MG63 (cell line): ENCODE measurements at places on chromosomes 6 and 20. TPM values are rescaled to one million over a fixed set of nuclear protein-coding genes. Genes with fewer than 3 reads are reported as not detected.

The POLR3F gene
- total RNA-seq: 7.7 and 12.6 TPM in 2 replicates

The HLA-DOA gene
- total RNA-seq: not detected in 2 replicates

The IPCEF1 gene
- not detected in 2 replicates for total RNA-seq

The GSTA4 gene
- 15.3 and 28.5 TPM in 2 replicates for total RNA-seq

The RIMS1 gene
- total RNA-seq: 9.6 and 17.4 TPM in 2 replicates

The GPX6 gene
- total RNA-seq: not detected in 2 replicates

The SLC44A4 gene
- not detected in 2 replicates for total RNA-seq

The CST11 gene
- not detected in 2 replicates for total RNA-seq

The PKHD1 gene
- total RNA-seq: 0.22 TPM in 1 of 2 replicates, not detected in the other

The BLOC1S5 gene
- total RNA-seq: 6.2 and 11.1 TPM in 2 replicates

The ZBTB46 gene
- total RNA-seq: 5.5 and 15.9 TPM in 2 replicates

The C6orf62 gene
- total RNA-seq: 59.1 and 89.8 TPM in 2 replicates

The COL11A2 gene
- 0.99 and 2.6 TPM in 2 replicates for total RNA-seq

- no peak for DNase-seq
Observed at GRCh38 chr20:22984008-22984407, 51.1 kb upstream of the SSTR4 start.

- peak; percentile 84 for DNase-seq
Observed at GRCh38 chr6:134295953-134296553, 21.9 kb downstream of the SGK1 start.

GRCh38 chr6:29649701-29650673 is 6.9 kb upstream of the MOG start:
- peak; percentile 87 for DNase-seq

- no peak for DNase-seq
Observed at GRCh38 chr6:138509371-138509770, 10.1 kb upstream of the NHSL1 start.

GRCh38 chr20:54165014-54165413 is 8.8 kb downstream of the CYP24A1 start:
- no peak for DNase-seq

- DNase-seq: no peak
Observed at GRCh38 chr20:57175397-57176010, 90.9 kb downstream of the BMP7 start.

DNA sequence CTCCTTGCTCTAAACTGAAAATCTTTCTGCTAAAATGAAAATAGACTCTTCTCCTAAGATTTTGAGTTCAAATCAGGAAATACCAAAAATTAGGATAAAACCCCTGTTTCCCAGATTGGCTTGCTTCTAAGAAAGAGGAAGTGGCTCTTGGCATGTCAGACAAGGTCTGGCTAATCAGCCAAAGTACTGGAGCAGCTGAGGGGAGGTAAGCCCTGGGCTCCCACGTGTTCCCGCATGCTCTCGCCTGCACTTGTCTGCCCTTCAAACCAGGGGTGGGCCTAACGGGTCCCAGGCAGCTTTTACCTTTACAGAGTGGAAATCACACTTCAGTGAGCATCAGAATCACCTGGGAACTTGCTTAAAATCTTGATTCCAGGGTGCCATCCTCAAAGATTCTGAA is 43.2 kb upstream of the GABRR1 start:
- DNase-seq: no peak

- no peak for DNase-seq
Observed at GRCh38 chr20:39534846-39535245, 572.7 kb downstream of the DHX35 start.

- DNase-seq: no peak
Observed at GRCh38 chr6:170269151-170269845, 21.6 kb downstream of the DLL1 start.

DNA sequence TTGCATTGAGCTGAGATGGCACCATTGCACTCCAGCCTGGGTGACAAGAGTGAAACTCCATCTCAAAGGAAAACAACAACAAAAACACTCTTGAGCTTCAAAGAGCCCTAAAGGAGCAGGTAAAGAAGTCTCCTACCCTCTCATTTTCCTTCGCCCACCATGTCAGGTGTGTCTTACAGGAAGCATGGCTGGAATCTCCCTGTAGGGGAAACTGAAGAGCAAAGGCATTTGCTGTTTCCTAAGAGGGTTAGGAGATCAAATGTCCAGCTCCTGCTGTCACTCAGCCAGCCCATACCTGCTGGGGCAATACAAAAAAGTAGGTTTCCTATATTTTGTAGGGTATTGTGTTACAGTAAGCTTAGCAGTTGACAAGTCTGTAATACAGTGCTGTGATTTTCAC is 43.3 kb downstream of the SPATA2 start:
- DNase-seq: no peak

DNA sequence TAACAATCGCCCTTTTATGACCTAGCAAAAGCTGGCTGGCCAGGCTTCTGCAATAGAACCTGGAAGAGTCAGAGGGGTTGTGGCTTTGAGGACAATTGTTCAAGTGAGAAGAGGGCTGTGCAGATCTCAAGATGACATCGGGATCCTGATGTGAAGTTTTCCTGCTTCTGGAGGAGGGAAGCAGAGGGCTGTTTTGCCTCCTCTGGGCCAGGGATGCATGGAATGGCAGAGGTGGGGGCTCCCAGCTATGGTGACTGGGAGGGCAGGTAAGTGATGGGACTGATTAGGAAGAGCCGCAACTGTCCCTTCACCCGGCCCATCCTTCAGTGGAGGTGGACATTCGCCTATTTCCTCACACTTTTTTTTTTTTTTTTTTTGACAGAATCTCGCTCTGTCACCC is 43.4 kb upstream of the BLCAP start:
- DNase-seq: no peak

- no peak for DNase-seq
Observed at GRCh38 chr6:162651505-162651904, 76.1 kb downstream of the PRKN start.

- peak; percentile 27 for DNase-seq
Observed at GRCh38 chr6:158353883-158354877, 41.9 kb downstream of the TULP4 start.

DNA sequence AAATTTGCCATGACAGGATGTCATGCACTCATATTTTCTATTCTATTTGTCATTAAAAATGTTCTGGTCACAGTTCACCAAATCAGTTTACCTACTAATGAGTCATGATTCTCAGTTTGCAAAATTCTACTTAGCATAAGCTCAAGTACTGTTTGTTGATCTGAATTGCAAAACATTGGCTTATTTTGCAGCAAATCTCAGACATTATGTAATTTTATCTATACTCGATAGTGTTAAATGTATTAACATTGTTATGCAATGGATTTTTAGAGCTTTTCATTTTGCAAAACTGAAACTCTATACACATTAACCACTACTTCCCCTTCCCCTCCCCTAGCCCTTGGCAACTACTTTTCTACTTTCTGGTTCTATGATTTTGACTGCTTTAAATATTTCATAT is 213.8 kb upstream of the ZFP64 start:
- DNase-seq: no peak

DNA sequence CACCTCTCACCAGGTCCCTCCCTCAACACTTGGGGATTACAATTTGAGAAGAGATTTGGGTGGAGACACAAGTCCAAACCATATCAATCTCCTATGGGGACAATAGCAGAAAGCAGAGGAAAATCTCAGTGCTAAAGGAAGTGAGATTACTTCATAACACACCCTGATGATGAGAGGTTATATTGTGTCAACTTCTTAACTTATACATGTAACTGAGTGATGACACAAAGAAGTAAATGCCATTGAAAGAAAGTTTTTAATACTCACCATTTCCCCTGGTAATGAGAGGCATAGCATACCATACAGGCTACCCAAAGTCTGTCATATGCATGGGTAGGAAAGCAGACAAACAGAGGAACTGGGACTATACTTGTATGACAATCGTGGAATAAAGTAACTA is 137.2 kb downstream of the MMUT start:
- DNase-seq: no peak

GRCh38 chr6:39608652-39609345 is 116.4 kb downstream of the KIF6 start:
- no peak for DNase-seq

DNA sequence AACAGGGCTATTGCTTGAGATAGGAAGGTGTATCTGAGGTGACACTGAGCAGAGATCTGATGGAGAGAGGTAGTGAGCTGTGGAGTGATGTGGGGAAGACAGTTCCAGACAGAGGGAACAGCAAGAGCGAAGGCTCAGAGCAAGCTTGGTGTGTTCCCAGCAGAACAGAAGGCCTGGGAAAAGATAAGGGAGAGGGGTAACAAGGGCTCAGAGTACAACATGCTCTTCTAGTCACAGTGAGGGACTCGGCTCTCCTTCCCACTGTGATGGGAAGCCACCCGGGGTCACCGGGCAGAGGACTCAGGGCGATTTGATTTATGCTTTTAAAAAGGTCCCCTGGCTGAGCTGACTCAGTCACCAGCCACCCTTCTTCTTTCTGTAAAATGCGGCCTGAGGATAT is 33.7 kb downstream of the CAP2 start:
- DNase-seq: no peak

DNA sequence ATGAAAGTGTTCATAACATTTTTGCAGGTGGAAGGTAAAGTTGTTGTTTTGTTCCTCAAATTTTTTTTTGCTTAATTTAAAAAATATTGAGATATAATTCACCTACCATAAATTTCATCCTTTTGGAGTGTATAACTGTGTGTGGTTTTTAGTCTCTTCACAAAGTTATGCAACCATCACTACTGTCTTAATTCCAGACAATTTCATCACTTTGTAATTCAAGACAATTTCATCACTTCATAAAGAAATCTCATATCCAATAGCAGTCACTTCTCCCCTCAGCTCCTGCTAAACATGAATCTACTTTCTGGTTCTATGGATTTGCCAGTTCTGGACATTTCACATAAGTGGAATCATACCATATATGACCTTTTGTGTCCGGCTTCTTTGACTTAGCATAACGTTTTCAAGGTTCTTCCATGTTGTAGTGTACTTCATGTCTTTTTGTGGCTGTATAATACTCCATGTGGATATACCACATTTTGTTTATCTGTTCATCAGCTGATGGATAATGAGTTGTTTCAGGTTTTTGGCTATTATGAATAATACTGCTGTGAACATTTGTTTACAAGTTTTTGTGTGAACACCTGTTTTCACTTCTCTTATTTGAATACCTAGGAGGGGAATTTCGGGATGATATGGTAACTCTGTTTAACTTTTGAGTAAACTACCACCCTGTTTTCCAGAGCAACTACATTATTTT is 18.8 kb downstream of the ZFAND3 start:
- no peak for DNase-seq

- DNase-seq: no peak
Observed at GRCh38 chr6:161225681-161226008, 48.2 kb downstream of the AGPAT4 start.

DNA sequence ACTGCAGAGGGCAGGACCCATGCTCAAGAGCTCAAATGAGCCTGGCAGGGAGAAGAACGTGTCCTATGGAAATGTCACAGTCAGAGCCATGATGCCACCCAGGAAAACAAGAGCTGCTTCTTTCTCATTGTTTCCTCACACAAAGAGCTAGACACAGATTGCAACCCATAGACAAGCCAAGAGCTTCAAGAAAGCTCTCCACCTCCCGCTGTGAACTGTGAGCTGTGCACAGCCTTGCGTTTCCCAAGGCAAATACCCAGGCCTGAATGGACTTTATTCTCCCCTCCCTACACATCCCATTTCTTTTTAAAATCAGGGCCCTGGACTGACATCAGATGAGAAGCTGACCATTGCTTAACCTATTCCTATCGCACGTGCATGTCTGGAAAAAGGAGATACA is 388.8 kb downstream of the RNGTT start:
- no peak for DNase-seq

GRCh38 chr20:50267041-50267865 is 76.6 kb downstream of the CEBPB start:
- DNase-seq: no peak

GRCh38 chr20:32580970-32581838 is 3.9 kb downstream of the NOL4L start:
- no peak for DNase-seq

DNA sequence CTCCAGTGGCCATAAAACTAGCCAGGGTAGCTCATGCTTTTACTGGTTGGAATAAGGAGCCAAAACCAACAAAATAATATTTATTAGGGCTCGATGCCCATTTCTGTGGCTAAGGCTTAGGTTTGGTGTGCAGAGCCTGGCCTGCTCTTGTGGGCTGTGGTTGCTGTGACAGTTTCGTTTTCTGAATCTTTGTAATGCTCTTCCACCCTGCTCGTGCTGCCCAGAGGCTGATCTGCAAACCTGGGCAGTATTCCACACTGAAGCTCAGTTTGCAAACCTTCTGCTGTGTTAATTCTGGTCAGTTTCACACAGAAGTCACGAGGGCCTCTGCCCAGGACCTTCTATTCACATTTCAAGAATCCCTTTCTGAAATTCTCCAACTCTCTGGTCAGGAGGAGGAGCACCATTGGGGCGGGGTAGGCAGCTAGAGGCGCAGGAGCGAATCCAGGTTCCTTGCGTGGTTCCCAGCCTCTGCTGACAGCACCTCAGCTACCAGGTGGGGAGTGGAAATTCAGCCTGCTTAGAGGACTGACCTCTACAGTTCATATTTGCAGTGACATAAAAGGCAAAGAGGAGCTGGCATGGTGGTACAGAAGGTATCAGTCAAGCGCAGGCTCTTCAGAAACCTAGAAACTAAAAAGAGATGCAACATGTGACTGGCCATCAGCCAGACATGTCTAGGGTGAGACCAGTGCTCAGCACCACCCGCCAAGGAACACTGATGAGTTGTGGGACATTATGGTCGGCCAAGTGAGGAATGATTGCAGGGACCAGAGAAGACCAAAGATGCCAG is 14.3 kb upstream of the C20orf144 start:
- DNase-seq: peak; percentile 84

- no peak for DNase-seq
Observed at GRCh38 chr6:50602292-50602691, 111.0 kb upstream of the TFAP2D start.

- peak; percentile 85 for DNase-seq
Observed at GRCh38 chr20:38275815-38276550, 15.4 kb upstream of the KIAA1755 start.

GRCh38 chr6:146985111-146985510 is 219.1 kb upstream of the STXBP5 start:
- DNase-seq: no peak

- DNase-seq: peak; percentile 50
Observed at GRCh38 chr6:138691595-138692057, 81.9 kb upstream of the CCDC28A start.

GRCh38 chr6:119128252-119128912 is 49.9 kb upstream of the FAM184A start:
- no peak for DNase-seq

DNA sequence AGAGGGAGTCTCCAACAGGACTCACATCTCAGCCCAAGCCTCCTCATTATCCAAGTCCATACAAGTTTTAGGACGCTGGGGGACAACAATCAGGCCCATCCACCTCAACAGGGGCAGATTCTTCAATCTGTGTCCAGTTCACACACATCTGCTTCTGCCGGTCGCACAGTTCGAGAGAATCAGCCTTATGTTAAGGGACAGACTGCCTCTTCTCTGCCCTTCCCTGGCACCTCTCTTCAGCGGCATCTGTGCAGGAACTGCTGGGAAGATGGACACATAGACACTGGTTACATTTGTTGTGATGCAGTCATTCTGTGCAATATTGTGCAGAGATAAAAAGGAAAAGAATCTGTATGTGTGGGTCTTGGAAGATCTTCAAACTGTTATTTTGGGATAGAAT is 21.0 kb downstream of the ULBP1 start:
- no peak for DNase-seq
